ENCODE measurements at places on chromosomes 2 and 18.

GRCh38 chr2:19409046-19409445 lies 50.6 kb upstream of the OSR1 start:
- DNase-seq: no peak

DNA sequence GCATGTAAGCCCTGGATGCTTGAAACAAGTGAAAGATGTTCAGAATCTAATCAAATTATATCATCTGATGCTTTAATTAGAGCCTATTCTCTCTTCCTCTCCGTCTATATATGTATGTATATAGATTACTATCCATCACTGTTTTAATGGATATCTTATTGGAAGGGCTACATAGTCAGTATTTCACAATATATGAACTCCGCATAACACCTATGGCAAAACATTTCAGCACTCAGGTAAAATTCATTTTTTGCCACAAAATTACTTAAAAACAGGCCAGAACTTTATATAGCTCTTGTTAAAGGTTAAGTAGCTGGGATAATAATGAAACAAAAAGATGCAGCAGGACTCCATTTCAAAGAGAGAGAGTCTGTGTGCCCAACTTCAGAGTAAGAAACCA lies 1.2 kb downstream of the PJVK start:
- no peak for DNase-seq

- no peak for DNase-seq
Measured at GRCh38 chr2:128374001-128374710, 55.5 kb upstream of the HS6ST1 start.

DNA sequence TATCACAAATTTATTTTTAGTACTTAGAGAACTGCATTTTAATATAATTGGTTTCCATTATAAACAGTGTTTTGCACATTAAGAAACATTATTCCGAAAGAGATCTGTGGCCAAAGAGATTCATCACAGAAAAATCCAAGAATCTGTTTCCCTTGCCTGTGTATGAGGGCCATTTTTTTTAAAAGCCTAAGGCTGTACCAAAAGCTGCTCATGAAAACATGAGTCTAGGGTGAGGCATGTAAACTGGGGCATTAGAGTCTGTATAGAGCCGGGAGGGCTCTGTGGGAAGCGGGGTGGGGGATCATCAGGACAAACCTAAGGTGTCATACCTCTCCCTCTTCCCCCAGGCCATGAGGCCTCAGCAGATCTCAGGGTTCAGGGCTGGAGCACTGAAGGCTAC lies 223.8 kb downstream of the FBXO15 start:
- no peak for DNase-seq

DNA sequence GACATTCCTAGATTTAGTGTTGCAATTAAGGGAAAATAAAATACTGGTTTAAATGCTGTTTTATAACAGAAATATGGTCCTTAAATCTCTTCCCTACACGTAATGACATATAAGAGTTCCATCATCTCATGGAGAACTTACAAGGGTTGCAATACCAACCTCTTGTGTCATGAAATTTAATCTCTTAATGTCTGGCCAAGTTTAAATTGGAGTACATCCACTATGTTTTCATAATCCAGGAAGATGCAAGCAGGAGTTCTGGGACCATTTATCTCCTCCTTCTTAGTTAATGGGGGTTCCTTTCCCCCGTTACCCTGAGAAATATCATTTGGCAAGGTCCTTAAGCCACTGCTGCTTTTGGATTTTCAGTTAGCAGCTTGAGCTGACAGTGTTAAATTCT lies 126.0 kb upstream of the ACVR2A start:
- DNase-seq: no peak

- no peak for DNase-seq
Measured at GRCh38 chr2:203824057-203824456, 43.5 kb upstream of the CTLA4 start.

GRCh38 chr2:63345285-63345633 lies 243.0 kb downstream of the WDPCP start:
- DNase-seq: no peak

DNA sequence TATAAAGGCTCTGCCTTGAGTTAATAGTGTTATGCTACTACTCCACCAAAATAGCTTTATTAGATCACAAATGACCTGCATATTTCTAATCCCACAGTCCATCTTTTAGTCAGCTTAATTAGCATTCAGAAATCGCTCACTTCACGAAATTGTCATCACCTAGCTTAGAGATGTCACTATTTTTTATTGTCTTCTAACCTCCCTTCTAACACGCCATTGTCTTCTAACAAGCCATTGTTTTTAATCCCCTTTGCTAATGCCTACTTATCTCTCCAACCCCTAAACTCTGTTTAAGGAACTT lies 97.1 kb downstream of the EPB41L5 start:
- DNase-seq: no peak

Data from brain pericyte (primary cell).